ENCODE measurements at places on chromosomes 11 and 22.

DNA sequence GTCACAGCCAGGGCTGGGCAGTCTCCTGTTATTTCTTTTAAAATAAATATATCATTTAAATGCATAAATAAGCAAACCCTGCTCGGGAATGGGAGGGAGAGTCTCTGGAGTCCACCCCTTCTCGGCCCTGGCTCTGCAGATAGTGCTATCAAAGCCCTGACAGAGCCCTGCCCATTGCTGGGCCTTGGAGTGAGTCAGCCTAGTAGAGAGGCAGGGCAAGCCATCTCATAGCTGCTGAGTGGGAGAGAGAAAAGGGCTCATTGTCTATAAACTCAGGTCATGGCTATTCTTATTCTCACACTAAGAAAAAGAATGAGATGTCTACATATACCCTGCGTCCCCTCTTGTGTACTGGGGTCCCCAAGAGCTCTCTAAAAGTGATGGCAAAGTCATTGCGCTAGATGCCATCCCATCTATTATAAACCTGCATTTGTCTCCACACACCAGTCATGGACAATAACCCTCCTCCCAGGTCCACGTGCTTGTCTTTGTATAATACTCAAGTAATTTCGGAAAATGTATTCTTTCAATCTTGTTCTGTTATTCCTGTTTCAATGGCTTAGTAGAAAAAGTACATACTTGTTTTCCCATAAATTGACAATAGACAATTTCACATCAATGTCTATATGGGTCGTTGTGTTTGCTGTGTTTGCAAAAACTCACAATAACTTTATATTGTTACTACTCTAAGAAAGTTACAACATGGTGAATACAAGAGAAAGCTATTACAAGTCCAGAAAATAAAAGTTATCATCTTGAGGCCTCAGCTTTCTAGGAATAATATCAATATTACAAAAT, 13.4 kb downstream of the OR51B4 start:
- no peak for DNase-seq

GRCh38 chr22:24191381-24191841, 10.1 kb downstream of the SUSD2 start:
- no peak for DNase-seq

GRCh38 chr11:70528046-70528793, 129.9 kb downstream of the CTTN start:
- DNase-seq, result no peak

DNA sequence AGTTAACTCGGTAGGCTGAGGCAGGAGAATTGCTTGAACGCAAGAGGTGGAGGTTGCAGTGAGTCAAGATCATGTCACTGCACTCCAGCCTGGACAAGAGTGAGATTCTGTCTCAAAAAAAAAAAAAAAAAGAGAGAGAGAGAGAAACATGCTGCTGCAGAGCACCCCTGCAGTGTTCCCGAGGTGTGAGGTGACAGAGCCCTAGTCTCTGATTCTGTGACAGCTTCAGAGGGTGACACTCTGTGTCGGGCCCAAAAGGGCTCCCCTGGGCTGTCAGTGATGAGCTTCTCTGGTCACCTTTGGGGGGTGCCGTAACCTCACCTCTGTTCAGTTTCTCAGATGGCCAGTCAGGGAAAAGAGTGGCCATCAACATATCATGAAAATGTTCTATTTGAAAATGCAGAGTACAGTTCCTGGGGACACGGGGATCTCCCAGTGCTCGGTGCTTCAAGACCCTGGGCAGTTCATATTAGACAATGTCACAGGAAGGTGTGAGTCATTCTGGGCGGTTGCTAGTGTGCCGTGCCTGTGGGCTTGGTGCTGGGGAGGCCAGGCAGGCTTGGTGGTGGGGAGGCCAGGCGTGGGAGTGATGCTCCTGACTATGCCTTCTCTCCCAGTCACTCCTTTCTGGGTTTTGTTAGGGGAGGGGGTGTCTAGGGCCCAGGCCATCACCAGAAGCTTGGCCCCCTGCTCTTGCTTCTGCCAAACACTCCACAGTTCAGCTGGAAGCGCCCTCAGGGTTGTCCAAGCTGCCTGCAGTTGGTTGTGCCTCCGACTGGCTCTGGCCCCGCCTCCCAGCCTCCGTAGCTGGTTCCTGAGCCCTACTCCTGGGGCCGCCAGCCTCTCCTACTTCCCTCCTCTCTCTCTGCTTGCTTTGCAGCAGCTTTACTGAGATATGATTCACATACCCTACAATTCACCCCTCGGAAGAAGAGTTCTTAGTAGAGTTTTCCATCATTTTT, 52.5 kb upstream of the CLDN5 start:
- no peak for DNase-seq

GRCh38 chr22:46925818-46926217, 163.4 kb downstream of the TBC1D22A start:
- no peak for DNase-seq

DNA sequence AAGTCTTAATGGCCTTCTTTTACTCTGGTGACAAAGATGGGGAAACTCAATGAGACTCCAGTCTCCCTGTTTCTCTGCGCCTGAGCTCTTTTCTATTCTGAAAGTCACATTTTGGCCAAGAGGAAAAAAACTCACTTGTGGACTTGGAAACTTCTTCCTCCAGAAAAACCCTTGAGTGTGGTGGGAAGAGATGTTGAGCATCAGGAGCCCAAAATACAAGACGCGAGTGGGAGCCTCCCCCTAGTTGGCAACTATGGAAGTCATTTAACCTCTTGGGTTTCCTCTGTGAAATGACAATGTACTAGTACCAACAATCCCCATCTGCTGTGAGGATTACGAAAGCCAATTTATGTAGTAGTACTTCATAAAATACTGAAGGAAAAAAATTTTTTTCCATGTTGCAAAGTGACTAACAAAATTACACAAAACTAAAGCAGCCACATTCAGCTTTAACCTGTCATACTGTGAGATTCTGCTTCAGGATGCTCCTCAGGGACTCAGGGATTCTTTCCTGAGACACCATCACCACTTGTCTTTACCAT, 524 bp upstream of the SLC25A17 start:
- DNase-seq, result no peak

DNA sequence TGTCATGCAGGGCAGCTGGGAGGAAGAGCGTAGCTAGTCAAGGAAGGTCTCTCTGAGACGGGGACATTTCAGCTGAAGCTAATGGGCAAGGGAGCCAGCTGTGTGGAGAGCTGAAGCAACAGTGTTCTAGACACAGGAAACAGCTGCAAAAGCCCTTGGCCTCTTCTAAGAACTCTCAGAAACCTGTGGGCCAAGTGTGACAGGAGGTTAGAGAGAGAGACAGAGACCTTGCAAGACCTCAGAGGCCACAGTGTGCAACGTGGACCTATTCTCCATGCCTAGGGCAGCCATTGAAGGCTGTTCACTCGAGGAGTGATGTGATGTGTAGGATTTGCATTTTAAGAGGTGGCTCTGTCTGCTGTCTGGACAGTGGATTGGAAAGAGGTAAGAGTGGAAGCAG, 48.7 kb upstream of the TNRC6B start:
- DNase-seq, result no peak

GRCh38 chr11:76620489-76620888, 50.1 kb downstream of the LRRC32 start:
- DNase-seq, result no peak

- peak; percentile 95 for DNase-seq
These were observed at the start of gene XNDC1N for GRCh38 chr11:71927820-71928736. XNDC1N (minus strand) TSS chr11:71928594; CDS start chr11:71923353, 5,241 bp downstream.

GRCh38 chr11:133938166-133938565, 18.6 kb downstream of the IGSF9B start:
- no peak for DNase-seq

- peak; percentile 74 for DNase-seq
These were observed at the start of gene TLCD5 for GRCh38 chr11:120324932-120325810. TLCD5 (plus strand) TSS chr11:120325299; CDS start chr11:120327442, 2,143 bp downstream.

DNA sequence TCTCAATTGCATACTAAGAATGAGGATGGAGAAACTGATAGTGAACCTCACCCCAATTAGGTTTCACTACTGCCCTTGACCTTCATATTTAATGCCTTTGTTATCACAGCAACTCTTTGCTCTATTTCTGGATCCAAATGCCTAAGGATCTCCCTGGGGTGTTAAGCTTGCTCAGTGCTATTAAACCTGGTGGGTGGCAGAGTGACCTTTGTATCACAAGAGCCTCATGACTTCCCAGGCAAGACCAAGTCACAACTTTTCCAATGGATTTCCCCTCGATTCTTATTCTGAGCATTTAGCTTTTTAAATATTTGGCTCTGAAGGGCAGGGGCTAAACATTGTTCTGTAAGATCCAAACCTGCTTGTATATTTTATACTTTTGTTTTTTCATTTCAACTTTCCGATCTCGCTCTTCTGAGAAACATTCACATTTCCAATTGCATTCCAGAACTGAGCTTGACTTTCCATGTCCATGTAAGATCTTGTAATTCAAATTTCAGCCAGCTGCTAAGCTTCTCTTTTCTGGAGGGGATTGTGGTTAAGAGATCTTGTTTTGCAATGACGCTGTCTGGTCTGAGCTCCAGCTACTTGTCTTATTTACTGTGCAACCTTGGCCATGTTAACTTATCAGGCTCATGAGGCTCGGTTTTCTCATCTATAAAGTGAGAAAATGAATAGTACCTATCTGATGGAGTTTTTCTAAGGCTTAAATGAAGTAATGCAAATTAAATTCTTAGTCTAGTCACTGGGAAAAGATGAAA, 6.4 kb upstream of the EHF start:
- DNase-seq, result no peak

GRCh38 chr11:33646629-33647028, 54.0 kb downstream of the C11orf91 start:
- DNase-seq, result no peak

- DNase-seq, result no peak
These were observed 17.1 kb upstream of the CCT8L2 start for GRCh38 chr22:16609548-16610261.

GRCh38 chr11:116132273-116132978, 628.2 kb upstream of the CADM1 start:
- no peak for DNase-seq

DNA sequence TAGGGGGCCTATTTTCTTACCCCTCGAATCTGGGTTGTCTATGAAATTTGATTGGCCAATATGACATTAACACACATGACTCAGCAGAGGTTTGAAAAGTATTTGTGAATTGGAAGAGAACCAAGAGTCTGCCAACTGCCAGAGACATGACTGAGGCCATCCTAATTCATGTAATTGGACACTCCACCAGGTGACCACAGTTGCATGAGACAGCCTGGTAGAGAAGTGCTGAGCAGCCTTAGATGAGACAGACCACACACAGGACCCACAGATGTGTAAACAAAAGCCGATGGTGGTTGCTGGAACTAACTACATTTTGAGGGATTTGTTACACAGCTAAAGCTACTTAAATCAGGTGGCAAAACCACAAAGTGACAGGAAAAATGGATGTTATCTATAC, 855 bp upstream of the MS4A5 start:
- peak; percentile 72 for DNase-seq

- no peak for DNase-seq
These were observed 16.6 kb upstream of the RAB1B start for GRCh38 chr11:66251809-66252208.

DNA sequence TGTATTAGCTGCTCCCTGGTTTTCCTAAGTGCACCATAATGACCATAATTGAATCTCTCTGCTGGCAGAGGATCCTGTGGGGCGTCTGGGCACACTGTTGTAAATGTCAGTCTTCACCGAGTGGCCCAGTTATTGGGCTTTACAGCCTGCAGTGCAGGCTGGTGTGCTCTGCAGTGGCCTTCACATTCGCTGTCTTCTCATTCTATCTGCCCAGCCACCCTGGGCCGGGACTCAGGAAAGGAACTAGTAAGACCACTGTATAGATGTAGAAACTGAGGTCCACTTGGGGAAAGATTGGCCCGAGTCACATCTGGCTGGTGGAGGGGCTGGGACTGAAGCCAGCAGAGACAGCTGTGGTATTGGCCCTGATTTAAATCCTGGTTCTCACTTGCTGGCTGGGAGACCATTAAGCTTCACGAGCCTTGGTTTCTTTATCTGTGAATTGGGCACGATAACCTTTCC, 49.3 kb downstream of the TSPAN18 start:
- no peak for DNase-seq

GRCh38 chr11:37605229-37605628, 1007.2 kb upstream of the RAG2 start:
- DNase-seq, result no peak

DNA sequence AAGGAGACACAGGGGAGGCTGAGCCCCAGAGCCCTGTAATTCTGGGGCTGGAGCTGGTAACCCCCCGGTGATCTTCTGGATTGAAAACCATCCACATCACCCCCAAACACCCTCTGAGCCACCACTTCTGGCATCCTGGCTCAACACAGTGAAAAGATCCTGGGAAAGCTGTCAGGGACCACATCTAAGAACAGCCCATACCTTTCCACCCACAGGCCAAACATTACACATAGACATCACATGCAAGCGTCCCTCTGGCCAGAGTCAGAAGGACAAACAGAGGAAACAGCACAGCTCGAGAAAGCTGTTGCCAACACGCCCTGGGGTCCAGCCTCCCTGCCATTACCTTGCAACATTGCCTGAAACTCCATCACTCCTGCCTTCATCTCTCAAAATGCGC, 469.5 kb downstream of the SOX6 start:
- DNase-seq, result peak; percentile 2

DNA sequence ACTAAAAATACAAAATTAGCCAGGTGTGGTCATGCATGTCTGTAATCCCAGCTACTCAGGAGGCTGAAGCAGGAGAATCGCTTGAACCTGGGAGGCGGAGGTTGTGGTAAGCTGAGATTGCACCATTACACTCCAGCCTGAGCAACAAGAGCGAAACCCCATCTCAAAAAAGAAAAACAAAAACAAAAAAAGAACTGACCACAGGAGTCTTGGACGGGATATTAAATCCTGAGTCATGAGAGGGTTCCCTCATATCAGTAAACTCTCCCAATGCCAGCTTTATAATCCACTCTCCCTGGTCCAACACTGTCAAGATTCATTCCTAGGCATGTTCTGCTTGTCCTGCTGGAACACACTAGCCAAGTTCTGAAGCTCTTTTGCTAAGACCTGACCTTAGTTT, 61.5 kb upstream of the EP300 start:
- no peak for DNase-seq

DNA sequence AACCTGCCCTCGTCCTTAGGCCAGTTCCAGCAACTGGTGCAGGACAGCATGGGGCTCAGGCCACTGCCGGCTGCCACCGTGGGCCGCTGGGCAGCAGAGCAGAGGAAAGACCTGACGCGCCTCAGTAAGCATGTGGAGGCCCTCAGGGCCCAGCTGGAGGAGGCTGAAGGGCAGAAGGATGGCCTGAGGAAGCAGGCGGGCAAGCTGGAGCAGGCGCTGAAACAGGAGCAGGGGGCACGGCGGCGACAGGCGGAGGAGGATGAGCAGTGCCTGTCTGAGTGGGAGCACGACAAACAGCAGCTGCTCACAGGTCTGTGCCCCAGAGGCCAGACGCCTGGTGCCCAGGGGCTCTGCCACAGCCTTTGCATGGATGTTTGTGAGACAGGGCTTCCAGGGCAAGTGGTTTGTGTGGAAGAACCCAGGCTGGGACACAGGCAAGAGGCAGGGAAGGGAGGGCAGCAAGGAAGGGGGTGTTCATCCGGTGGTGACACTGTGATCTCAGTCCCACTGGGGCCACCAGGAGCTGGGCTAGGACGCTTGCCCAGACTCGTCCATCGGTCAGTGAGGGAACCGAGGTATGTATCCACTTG, 13.9 kb downstream of the CCDC157 start:
- no peak for DNase-seq

GRCh38 chr11:62125316-62125715, 1.5 kb downstream of the INCENP start:
- no peak for DNase-seq

- DNase-seq, result no peak
These were observed 17.8 kb downstream of the CD59 start for GRCh38 chr11:33718440-33718839.
